ENCODE measurements at places on chromosomes 7 and 10.

GRCh38 chr7:22587322-22587721 is 87.3 kb upstream of the STEAP1B start:
- no peak for DNase-seq

DNA sequence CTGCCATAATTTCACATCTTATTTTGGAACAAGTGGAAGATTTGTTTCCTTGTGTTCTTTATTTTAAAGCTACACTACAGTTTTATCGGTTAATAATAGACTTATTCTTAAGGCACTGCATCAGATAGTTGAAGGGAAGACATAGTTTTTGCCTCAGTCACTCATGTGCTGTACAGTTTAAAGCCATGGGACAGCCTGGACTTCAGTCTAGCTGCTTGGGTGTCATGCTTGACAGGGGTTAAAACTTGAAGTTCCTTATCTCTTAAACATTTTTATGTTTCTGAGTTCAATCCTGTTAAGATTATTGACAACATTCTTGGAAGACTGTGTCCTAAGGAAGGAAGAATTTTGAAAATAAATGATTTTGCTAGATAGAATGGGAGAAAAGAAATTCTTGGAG is 49.7 kb downstream of the PPP1R9A start:
- no peak for DNase-seq

- DNase-seq = no peak
Measured at GRCh38 chr10:93337309-93337721, 144.8 kb downstream of the MYOF start.

DNA sequence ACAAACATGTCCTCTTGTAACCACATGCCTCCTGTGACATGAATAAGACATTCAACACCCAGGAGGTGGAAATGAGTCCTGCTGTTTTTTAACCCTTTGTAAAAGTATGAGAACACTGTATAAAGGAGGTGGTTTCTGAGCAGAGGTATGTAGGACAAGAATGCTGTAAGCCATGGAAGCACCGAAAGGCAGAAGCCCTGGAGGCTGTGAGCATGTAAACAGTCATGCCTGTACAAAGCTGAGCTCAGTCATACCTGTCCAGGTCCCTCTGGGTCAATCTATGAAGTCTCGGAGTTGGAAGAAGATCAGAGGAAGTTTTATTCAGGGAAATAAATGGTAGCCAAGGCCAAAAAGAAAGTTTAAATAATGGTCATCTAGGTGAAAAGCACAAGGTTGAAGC is 34.7 kb upstream of the XPNPEP1 start:
- no peak for DNase-seq

DNA sequence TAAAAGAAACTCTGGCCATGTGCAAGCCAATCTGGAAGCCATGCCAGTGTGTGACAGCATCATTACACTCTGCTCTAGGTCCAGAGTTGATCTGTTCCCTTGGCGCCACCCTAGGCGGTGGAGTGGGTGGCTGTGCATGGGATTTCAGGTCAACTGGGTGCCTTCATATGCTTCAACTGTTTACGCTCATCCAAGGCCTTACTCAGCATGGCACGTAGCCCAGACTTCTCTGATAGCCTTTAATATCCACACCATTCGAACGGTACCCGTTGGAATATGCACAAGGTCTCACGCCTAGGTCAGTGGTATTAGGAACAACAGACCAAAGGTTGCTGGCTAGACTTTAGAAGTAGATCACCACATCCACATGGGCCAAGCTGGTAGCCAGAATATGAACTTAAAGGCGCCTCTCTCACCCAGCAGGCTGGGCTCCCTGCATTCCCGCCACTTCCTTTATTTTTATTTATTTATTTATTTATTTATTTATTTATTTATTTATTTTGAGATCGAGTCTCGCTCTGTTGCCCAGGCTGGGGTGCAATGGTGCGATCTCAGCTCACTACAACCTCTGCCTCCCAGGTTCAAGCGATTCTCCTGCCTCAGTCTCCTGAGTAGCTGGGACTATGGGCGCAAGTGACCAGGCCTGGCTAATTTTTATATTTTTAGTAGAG is 18.7 kb upstream of the ACHE start:
- DNase-seq = no peak

DNA sequence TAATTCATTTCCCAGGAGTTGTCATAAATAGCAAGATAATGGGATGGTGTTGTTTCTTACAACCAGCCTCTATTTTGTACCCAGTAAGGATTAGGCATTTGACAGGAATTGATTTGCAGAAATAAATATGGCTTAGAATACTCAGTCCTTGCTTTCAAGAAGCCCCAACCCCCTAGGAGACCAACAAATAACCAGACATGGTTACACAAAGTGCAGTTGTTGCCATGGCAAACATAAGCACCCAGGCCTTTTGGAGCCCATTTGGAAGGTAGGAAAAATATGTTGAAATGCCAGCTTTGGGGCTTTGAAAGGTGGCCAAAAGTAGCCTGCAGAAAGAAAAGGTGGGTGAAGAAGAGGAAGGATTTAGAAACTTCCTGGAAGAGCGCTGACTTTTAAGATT is 397.5 kb downstream of the CDC14C start:
- DNase-seq = no peak

DNA sequence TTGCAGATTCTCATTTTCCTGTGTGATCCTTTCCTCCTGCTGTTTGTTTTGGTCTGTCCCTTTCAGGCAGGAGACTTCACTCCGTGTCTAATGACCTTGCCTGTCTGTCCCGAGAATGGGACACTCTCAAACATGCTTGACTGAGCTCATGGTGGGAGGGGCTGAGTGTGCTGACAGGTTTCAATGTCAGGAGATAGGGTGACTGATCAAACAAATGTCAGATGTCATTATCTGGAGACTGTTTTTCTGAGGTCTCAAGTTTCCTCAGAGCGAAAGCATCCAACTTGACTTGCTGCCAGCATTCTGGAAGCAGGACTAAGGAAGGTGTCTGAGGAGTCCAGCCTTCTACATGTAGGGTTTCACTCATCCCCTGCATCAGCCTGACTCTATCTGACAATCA is 228.8 kb upstream of the KIAA1217 start:
- no peak for DNase-seq

GRCh38 chr10:96606946-96607345 is 20.1 kb upstream of the TM9SF3 start:
- DNase-seq = no peak

GRCh38 chr10:102615361-102615760 is 28.9 kb upstream of the TRIM8 start:
- DNase-seq = no peak

DNA sequence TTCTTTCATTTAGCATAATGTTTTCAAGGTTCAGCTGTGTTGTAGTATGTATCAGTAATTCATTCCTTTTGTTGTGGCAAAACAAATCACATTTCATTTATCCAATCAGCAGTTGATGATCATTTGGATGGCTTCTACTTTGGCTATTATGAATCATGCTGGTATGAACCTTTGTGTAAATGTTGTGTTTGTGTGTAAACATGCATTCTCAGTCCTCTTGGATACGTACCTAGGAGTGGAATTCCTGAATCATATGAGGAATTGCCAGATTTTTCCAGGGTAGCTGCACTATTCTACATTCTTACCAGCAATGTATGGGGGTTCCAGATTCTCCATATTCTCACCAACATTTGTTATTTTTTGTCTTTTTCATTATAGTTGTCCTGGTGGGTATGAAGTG is 578.5 kb upstream of the MKI67 start:
- DNase-seq = no peak

GRCh38 chr10:82982110-82982608 is 1107.2 kb downstream of the NRG3 start:
- DNase-seq = no peak

DNA sequence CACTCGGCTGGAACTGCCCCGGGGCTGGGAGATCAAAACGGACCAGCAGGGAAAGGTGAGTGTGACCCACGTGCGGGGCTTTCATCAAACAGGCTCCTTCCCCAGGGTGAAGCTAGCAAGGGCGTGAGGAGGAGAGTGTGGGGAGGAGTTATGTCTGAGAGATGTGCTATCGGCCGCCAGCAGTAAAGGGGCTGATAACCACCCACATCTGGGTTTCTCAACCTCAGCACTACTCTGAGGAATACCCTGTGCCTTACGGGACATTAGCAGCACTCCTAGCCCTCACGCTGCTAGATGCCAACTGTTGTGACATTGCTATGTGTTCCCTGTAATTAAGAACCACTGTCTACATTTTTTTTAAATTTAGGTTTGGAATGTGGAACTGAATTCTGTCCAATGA is 113.9 kb upstream of the STK17A start:
- no peak for DNase-seq

DNA sequence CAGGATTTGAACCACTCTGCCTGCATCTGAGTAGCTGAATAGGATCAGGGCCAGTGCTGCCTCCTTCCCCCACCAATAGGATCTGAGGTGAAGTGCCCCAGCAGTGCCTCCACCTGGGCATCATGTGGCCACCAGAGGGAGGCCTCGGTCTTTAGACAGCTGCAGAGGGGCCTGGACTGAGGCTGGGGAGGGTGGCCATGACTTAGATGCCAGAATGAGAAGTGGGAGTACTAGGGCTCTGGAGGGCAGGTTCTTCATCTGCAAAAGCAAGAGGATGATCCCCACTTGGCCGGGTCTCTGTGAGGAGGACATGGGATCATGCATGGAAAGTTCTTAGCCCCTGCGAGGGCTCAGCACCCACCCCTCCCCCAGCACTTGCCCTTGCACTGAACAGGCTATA is 56.9 kb downstream of the NEUROG3 start:
- DNase-seq = peak; percentile 4

Measured in GF-D8 (cell line).